ENCODE measurements at places on chromosomes 12 and 14.

DNA sequence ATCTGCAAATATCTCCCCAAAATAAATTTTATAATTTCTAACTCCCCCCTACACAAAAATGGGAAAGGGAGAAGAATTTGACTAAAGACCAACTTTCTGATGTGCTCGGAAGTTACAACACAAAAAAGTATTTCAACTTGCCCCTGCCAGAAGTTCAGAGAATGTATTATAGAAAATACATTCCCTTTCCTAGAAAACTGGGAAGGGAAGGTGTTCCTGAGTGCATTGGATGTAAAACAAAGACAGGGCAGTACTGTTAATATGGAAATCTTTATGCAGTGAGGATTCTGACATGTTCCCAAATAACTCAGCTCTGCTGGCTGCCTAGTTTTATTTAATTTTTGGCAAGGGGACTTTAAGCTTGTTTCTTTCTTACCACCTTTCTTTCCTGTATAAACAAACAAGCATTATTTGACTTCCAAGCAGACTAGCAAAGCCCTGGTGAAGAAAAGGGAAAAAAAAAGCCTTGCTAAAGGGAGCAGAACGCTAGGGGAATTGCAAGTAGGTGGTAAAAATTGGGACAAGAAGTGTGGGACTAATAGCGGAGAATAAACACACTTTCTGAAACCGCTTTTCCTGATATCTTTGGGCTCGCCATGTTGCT is 124.1 kb downstream of the STXBP6 start:
- no peak for DNase-seq

GRCh38 chr12:86698641-86698980 is 442.4 kb upstream of the MGAT4C start:
- DNase-seq = no peak

GRCh38 chr14:20934148-20934762 is 21.0 kb upstream of the RNASE2 start:
- DNase-seq = no peak

GRCh38 chr14:76312821-76313220 is 63.1 kb upstream of the ESRRB start:
- no peak for DNase-seq

DNA sequence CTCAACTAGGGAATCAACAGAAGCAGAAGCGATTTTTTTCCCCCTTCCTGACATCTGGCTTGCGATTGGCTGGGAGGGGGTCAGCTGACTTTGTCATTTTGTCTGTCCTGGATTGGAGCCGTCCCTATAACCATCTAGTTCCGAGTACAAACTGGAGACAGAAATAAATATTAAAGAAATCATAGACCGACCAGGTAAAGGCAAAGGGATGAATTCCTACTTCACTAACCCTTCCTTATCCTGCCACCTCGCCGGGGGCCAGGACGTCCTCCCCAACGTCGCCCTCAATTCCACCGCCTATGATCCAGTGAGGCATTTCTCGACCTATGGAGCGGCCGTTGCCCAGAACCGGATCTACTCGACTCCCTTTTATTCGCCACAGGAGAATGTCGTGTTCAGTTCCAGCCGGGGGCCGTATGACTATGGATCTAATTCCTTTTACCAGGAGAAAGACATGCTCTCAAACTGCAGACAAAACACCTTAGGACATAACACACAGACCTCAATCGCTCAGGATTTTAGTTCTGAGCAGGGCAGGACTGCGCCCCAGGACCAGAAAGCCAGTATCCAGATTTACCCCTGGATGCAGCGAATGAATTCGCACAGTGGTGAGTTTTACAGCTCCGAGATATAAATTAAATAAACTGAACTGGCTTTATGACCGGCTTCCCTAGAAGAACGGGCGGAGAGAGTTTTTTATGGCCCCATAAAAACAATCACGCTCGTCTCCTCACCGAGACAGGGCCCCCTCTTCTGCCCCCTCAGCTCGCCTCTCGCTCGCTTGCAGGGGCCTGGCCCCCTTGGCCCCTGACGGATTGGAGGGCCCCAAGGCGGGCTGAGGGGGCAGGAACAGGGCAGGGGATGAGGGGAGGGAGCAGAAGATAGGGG is at the start of gene HOXC6:
TSS of gene HOXC6 (plus strand) at position 127 of the 888 bp plus-strand sequence. CDS start at position 209, 82 bp downstream.
- DNase-seq = peak; percentile 60

DNA sequence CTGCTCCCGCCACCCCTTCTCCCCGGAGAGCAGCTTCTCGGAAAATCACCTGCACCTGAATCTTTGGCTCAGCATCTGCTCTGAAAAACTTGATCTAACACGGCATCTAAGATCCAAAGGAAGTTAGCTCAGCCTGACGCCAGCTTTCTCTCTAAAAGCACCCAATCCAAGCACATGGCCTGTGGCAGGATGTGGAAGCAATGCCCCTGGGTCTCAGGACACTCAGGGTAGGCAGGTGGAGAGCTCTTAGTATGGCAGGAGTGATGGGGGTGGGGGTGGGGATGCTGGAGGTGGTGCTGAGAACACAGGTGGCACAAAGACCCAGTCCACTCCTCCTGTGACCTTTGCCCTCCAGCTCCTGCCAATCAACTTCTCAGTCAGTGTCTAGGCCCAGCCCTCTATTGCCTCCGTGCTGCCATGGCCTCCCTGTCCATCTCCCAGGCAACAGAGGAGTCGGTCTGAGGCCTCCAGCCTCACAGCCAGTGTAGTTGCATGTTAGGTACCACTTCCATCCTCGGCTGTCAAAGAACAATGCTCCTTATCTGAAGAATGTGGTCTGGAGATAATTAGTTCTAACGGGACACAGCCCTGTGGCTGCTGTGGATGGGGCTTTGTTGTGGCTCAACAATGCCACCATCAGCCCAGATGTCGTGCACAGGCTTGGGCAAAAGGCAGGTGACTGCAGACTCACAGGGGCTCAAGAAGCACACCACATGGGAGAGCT is 180.0 kb upstream of the C14orf180 start:
- no peak for DNase-seq

DNA sequence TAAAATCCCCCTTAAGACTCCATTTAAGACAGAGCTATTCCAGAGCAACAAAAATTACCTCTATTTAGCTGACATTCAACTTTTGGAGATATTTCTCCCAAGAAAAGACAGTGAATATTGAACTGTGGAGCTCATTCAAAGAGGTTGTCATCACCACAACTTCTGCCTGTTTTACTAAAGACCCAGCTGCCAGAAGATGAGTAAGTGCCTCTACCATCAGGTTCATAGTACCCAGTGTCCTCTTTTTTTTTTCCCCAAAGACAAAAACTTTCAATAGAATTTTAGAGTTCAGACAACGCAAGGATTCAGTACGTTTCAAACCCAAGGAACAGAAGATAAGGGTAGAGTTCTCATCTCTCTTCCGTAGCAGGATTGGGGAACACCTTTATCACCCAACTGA is 461.3 kb downstream of the BCAT1 start:
- no peak for DNase-seq

DNA sequence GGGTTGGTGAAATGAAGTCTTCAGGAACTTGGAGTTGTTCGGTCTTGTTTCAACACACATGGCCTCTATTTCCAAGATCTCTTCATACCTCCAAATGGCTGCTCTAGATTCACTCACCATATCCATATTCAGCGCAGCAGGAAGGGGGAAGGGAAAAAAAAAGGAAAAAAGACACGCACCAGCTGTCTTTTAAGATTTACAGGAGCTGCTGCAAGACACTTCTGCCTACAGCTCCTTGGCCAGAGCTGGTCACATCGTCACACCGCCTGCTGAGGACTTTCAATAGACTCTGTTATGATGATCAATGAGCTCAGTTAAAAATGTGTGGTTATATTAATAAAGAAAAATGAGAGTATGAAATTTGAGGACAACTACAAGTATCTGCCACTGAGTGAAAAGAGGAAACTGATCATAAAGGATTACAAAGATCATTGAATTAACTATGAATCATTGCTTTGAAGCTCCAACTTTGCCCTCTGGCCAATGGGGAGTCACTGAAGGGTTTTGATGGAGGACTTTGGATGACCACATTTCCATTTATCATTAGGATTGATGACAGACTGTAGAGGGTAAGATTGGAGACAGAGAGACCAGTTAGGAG is 182.1 kb upstream of the HMGA2 start:
- DNase-seq = peak; percentile 100

DNA sequence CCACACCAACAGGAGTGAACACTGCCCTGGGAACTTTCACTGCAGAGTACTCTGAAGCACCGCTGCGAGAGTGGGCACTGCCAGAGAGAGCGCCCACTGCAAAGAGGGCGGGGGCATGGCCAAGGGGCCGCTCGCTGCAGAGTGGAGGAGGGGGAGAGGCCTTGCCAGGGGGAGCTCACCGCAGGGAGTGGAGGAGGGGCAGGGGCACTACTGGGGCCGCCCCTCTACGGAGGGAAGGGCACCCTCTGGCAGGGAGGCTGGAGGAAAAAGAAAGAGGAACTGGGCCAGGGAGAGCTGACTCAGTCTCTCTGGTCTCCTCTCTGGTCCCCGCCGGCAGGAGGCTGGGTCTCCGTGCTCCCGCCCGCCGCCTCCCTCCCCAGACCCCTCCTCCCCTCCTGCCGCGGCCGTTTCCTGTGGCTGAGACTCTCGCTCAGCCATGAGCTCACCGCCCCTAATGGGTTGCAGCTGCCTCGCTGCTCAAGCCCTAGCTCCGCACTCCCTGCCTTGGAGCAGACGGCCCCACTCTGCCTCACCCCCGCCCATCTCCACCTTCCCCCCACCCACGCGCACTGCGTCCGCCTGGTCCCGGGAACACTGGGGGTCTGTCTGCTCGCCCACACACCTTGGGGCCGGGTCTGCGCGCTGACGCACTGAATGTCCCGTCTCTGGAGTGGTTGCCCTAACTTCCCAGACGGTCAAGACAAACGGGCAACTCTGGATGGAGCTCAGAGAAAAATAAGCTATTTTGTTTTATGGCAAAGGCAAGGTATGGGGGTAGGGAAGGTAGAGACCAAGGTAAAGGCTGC is 1.3 kb downstream of the ARHGEF40 start:
- peak; percentile 87 for DNase-seq

- no peak for DNase-seq
Measured at GRCh38 chr12:118472940-118473339, 96.6 kb downstream of the SUDS3 start.

- DNase-seq = peak; percentile 70
Measured at GRCh38 chr14:67343601-67344230, 15.9 kb downstream of the ATP6V1D start.

DNA sequence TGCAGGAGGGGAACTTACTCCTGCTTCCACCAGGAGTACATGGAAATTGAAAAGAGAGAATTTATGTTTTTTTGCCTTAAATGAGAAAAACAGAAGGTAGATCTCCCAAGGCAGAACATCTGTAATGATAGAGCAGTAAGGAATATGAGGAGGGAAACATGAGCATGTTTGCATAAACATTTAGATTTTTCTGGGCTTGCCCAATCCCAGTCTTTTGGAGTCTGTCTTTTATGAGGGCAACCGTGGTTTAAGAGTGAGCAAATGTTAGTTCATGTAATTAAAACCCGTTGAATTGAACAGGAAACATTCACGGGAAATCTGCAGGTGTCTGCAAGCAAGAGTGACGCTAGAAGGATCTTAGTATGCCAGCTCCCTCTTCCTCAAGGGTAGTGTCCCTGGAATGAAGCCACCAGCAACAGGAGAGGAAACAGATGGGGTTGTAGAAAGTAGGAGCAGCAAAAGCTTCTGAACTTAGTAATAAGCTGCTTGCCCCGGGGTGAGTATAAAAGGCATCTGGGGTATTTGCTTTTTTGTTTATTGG is 79.3 kb downstream of the ARF6 start:
- no peak for DNase-seq

- DNase-seq = no peak
Measured at GRCh38 chr12:9809338-9809737, 17.9 kb upstream of the KLRF1 start.

DNA sequence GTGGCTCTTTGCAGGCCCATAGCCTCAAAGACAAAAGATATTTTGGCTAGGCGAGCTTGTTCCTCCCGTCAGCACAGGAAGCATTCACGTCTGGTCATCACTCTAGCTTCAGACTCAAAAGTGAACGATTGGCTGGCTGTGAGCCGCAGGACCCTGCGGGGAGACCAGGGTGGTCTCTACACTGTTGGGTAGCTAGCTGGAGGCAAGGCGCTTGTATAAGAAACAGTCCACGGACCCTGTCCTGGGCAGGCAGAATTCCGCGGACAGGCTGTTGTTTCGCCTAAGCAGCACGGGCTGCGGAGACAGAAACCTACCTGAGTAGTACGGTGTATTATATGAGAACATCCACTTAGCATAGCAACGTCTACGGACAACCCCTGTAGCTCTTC is 29.6 kb downstream of the WBP11 start:
- DNase-seq = no peak

DNA sequence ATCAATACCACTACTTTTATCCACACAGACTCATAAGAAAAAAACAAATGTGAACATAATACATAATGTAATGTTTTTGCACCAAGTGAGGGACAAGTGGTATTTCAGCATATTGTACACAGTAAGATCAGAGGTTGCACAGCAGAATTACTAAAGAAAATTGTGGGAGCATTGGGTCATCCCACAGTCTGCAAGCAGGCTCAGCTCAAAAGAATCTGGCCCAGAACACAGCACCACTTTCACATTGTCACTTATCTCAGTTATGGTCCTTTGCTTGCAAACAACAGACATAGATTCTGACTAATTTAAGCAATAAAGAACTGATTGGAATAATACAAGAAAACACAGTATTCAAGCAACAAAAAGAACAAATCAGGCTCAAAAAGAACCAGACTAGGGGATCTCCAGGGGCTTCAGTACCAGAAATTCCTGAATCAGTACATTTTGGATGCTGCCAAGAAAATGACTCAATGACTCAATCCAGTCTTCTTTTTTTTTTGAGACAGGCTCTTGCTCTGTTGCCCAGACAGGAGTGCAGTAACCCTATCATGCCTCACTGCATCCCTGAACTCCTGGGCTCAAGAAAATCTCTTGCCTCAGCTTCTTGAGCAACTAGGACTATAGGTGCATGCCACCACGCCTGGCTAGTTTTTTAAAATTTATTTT is 42.9 kb upstream of the EEA1 start:
- DNase-seq = peak; percentile 16

- no peak for DNase-seq
Measured at GRCh38 chr12:64911081-64911480, 86.6 kb downstream of the TBC1D30 start.

DNA sequence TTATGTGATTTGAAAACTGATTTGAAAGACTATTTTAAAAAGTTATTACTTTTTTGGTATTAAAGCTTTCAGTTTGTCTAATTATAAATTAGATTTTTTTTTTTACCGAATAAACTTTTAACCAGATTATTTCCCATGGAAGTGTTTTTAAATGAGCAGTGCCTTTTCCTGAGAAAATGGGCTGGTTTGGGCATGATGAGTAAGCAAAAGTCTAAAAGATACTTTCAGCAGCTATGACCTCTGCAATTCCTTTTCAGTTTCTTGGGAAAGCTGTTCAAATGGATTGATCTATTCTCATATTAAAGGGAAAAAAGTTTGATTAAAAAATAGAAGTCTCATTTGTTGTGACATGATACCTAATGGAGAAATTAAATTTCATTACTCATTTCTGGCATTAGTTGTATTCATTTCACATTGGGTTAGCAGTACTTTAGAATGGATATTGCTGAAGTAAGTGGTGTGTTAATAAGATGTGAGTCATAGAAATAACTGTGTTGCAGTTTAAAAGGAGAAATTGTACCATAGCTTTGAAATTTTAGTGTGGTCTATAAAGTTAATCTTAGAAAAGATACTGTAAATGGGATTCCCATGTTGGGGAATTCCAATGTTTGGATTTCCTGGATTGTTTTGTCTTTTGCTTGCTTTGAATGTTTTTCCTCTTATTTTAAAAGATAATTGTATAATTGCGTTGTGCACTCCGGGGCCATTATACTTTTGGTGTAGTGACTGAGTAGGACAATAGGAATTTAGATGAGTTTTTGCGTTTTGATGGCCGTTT is 21.0 kb downstream of the KTN1 start:
- no peak for DNase-seq

- DNase-seq = no peak
Measured at GRCh38 chr14:99800781-99801180, 7.6 kb downstream of the EML1 start.

GRCh38 chr14:88834883-88835431 is 10.5 kb downstream of the TTC8 start:
- no peak for DNase-seq

Data from RKO (cell line).